ENCODE measurements at places on chromosomes 6 and 20.

DNA sequence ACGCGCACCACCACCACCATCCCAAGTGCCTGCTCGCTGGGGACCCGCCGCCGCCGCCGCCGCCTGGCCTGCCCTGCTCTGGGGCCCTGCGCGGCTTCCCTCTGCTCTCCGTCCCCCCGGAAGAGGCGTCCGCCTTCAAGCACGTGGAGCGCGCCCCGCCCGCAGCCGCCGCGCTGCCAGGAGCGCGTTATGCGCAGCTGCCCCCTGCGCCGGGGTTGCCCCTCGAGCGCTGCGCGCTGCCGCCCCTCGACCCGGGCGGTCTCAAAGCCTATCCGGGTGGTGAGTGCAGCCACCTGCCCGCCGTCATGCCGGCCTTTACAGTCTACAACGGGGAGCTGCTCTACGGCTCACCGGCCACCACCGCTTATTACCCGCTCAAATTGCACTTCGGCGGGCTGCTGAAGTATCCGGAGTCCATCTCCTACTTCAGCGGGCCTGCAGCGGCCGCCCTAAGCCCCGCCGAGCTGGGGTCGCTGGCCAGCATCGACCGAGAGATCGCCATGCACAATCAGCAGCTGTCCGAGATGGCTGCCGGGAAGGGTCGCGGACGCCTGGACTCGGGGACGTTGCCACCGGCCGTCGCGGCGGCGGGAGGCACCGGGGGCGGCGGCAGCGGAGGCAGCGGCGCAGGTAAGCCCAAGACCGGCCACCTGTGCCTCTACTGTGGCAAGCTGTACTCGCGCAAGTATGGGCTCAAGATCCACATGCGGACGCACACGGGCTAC is 7.2 kb downstream of the PRDM13 start:
- peak; percentile 32 for DNase-seq

- DNase-seq: no peak
Observed at GRCh38 chr20:53292347-53292746, 301.3 kb downstream of the ZNF217 start.

DNA sequence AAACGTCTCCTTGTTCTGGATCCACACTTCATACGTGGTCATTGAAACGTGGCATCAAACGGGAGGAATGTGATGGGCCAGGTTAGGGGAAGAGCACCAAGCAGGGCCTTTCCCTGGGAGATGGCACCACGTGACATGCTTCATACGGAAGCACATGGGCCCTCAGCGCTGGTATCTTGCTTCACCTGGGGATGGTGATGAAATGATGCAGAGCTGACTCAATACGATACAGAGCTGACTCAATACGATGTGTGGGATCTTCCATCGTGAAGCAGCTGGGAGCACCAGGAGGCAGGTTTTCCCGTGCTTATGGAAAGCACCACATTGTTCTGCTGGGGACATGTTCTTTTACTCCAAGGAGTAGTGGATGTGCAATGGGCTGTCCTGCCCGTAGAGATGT is 22.5 kb upstream of the TAGAP start:
- DNase-seq: no peak

- no peak for DNase-seq
Observed at GRCh38 chr6:6091608-6092002, 84.9 kb upstream of the NRN1 start.

GRCh38 chr6:166779963-166780683 is 153.1 kb upstream of the RPS6KA2 start:
- no peak for DNase-seq

All from stimulated activated naive CD8-positive, alpha-beta T cell treated with anti-CD3 and anti-CD28 coated beads, Interleukin-15, Interleukin-2, amounts not matched to agents 100 U/mL and 50 U/mL, for 24 hours (primary cell).